ENCODE measurements at places on chromosomes 11 and 22. TPM values are rescaled to one million over a fixed set of nuclear protein-coding genes. Genes with fewer than 3 reads are reported as not detected.

- no peak for DNase-seq
- H3K36me3 ChIP-seq: no peaks in the 10 kb centered on the region
- H3K4me3 ChIP-seq: no peak overlapping the region
- no peak overlapping the region for H3K27ac ChIP-seq
Observed at GRCh38 chr11:35056391-35057093, 82.4 kb upstream of the CD44 start.

DNA sequence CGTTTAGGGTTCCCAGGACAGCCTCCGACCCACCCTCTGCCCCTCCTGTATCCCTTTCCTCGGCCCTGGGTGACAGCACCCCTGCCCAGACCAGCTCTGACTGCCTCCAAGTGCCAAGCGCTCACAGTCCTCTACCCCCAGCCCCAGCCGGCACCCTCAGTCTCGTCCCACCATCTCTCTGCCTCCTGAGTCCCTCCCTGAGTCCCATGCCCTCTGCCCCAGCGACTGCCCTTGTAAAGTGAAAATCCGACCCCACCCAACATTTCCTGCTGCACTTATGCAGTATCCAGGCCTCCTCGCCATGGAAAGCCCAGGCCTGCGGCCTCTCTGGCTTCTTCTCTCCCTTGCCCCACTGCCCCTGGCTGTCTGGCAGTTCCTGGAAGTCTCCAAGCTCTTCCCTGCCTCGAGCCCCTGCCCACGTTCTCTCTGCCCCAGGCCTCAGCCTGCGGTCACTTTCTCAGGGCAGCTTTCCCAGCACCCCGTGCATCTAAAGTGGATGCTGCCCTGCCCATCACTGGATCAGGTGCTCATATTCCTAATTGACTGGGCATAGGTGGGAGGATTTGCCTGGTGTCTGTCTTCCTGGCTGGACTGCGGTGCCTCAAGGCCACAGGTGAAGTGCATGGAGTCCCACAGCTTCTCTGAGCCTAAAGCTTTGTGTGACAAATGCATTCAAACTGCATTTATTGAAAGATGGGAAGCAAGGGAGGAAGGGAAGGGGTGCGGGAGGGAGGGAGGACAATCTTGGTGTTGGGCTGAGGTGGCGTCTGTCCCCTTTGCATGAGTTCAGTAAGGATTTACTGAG is 17.7 kb upstream of the IL2RB start:
- no peak for DNase-seq
- no peak overlapping the region for H3K27ac ChIP-seq
- H3K4me1 ChIP-seq: peaks cover 2% of the 10 kb centered on the region
- H3K4me3 ChIP-seq: no peak overlapping the region
- no peaks in the 10 kb centered on the region for H3K27me3 ChIP-seq

DNA sequence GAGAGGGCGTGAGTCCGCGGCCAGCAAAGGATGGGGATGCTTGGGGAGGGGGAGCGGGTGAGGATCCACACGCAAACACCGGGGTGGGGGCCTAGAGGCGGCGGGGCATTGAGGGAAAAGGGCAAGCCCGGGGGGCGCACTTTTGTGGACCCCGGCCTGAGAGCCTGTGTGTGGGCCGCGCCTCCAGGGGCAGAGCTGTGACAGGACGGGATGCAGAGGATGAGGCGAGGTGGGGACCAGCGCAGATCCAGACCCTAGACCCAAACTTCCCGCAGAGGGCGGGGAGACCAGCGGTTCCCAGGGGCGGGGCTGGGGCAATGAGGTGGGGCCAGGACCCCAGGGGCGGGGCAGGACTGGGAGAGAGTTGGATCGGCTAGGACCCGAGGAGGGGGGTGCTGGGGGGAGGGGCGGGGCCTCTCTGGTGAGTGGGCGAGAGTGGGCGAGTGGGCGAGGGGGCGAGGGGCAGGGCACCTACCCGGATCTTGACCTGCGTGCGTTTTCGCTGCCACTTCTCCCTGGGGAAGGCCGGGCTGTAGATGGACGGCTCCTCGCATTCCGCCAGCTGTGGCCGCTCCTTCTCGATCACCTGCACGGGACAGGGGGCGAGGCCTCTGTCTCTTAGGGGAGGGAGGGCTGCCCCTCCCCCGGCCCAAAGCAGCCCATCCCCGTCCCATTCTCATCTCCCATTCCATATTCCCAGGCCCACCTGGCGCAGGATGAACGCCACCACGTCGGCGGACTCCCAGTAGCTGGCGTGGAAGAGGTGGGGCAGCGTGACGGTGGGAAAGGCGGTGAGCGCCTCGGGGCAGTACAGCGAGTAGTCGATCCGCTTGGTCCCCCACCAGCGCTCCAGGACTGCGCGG is 10.6 kb downstream of the PITPNM1 start:
- H3K36me3 ChIP-seq: no peaks in the 10 kb centered on the region
- H3K4me3 ChIP-seq: no peak overlapping the region
- DNase-seq: no peak
- H3K27ac ChIP-seq: no peak overlapping the region

RCOR2 gene
- total RNA-seq: 6.3 TPM

DNA sequence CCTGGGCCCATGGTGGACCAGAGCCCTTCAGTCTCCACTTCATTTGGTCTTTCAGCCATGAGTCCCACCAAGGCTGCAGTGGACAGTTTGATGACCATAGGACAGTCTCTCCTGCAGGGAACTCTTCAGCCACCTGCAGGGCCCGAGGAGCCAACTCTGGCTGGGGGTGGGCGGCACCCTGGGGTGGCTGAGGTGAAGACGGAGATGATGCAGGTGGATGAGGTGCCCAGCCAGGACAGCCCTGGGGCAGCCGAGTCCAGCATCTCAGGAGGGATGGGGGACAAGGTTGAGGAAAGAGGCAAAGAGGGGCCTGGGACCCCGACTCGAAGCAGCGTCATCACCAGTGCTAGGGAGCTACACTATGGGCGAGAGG is 4.3 kb downstream of the ZBTB16 start:
- no peak overlapping the region for H3K4me3 ChIP-seq
- DNase-seq: no peak
- H3K4me1 ChIP-seq: peaks cover 3% of the 10 kb centered on the region
- H3K27me3 ChIP-seq: no peaks in the 10 kb centered on the region
- no peak overlapping the region for H3K27ac ChIP-seq
- H3K36me3 ChIP-seq: no peaks in the 10 kb centered on the region

DESI1 gene
- 45.3 TPM for total RNA-seq

- no peak overlapping the region for H3K27ac ChIP-seq
- no peak overlapping the region for H3K4me3 ChIP-seq
- peak; percentile 72 for DNase-seq
- H3K36me3 ChIP-seq: no peaks in the 10 kb centered on the region
Observed at GRCh38 chr11:133947321-133947756, 9.4 kb downstream of the IGSF9B start.

DNA sequence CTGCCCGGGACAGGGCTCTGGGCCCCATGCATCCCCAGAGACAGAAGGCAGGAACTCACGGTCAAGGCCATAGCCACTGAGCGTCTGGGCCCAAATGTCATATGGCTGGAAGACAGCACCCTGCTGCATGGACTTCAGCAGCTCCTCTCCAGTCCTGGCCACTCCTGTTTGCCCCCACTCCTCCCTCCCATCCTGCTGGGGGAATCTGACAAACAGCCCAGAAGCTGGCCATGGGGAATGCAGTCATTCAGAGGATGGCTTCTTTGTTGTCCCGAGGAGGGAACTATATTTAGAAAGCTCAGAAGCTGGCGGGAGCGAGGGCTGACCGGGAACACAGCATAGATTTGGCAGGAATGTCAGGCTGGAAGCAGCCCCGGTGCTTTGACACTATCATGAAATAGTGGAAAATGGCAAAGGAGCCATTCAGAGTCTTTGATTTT is 35.0 kb downstream of the DKK3 start:
- no peaks in the 10 kb centered on the region for H3K27me3 ChIP-seq
- no peak overlapping the region for H3K4me3 ChIP-seq
- peak overlapping the region; percentile 0 for H3K27ac ChIP-seq
- DNase-seq: peak; percentile 86
- H3K36me3 ChIP-seq: no peaks in the 10 kb centered on the region
- peaks cover 42% of the 10 kb centered on the region for H3K4me1 ChIP-seq

DNA sequence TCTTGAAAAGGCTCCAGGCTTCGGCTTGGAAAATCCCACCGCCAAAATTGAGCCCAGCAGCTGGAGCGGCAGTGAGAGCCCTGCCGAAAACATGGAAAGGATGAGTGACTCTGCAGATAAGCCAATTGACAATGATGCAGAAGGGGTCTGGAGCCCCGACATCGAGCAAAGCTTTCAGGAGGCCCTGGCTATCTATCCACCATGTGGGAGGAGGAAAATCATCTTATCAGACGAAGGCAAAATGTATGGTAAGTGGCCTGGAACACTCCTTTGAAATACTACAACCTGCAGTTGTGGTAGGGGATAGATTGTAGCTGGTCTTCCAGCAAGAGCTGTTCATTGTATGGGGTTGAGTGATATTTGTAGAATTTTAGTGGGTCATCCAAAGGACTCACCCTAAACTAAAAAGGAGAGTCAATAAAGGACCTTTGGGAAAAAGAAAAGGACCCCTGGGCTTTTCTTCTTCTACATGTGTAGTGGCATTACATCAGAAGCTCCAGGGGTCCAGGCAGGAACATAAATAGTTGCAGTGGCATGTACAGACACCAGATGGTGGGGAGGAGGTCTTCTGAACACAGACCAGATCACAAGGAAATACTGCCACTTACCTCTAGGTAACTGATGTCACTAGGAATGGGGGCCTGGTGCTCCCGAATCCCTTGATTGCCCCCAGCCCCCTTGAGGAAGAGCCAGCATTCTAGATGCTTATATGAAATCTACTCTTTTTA is 90.1 kb downstream of the TEAD1 start:
- no peak overlapping the region for H3K27ac ChIP-seq
- DNase-seq: no peak
- H3K36me3 ChIP-seq: no peaks in the 10 kb centered on the region
- H3K4me1 ChIP-seq: no peaks in the 10 kb centered on the region
- H3K4me3 ChIP-seq: no peak overlapping the region
- no peaks in the 10 kb centered on the region for H3K27me3 ChIP-seq

DNA sequence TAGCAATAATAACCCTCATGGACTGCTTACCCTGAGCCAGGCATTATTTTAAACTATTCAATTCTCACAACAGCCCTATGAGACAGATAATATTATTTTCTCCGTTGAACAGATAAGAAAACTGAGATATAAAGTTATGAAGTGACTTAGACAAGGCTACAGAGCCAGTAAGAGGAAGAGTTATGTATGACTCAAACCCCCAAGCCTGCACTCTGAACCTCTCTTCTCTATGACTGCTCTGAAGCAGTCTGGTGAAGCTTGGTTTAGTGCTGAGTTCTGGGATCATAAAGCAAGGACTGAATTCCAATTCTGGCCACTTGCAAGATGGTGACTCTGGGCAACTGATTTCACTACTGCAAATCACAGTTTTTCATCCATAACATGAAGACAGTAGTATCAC is 34.5 kb downstream of the TNKS1BP1 start:
- no peak overlapping the region for H3K27ac ChIP-seq
- peaks cover 7% of the 10 kb centered on the region for H3K4me1 ChIP-seq
- H3K27me3 ChIP-seq: no peaks in the 10 kb centered on the region
- H3K36me3 ChIP-seq: no peaks in the 10 kb centered on the region
- no peak for DNase-seq

DNA sequence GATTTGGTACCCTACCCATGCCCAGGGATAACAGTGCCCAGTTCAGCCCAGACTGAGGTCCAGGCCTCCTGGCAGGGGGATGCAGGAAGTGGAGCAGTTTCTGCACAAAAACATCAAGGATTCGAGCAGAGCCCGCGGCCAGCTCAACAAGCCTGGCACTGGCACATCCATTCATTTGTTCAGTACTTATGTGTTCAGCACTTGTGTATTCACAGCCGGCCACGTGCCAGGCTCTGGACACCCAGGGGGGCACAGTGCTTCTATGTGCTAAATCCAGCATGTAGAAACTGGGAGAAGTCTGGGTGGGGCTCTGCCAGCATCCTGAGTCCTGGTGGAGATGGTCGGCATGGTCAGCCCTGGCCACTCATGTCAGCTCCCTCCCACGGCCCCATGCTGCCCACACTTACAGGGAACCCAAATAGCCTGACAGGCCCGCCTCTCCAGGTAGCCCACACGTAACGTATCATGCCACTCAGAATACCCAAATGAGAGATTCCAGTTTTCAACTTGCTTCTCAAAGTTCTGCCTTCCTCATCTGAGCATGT is 28.5 kb downstream of the LINC01488 start:
- no peak overlapping the region for H3K27ac ChIP-seq
- no peak overlapping the region for H3K4me3 ChIP-seq
- H3K36me3 ChIP-seq: no peaks in the 10 kb centered on the region
- H3K4me1 ChIP-seq: no peaks in the 10 kb centered on the region
- DNase-seq: no peak

- DNase-seq: peak; percentile 32
- H3K27ac ChIP-seq: no peak overlapping the region
- no peaks in the 10 kb centered on the region for H3K27me3 ChIP-seq
- H3K36me3 ChIP-seq: no peaks in the 10 kb centered on the region
- no peaks in the 10 kb centered on the region for H3K4me1 ChIP-seq
- no peak overlapping the region for H3K4me3 ChIP-seq
Observed at GRCh38 chr22:25051983-25052710, 99.6 kb downstream of the KIAA1671 start.
